ENCODE measurements at places on chromosomes 6 and 20. TPM values are rescaled to one million over a fixed set of nuclear protein-coding genes. Genes with fewer than 3 reads are reported as not detected.

GRCh38 chr6:115898246-115898645 is 162.4 kb downstream of the FRK start:
- H3K4me1 ChIP-seq: no peaks in the 10 kb centered on the region
- H3K27ac ChIP-seq: no peak overlapping the region
- no peaks in the 10 kb centered on the region for H3K27me3 ChIP-seq

- H3K4me1 ChIP-seq: no peaks in the 10 kb centered on the region
- H3K4me3 ChIP-seq: no peak overlapping the region
- DNase-seq: no peak
- no peaks in the 10 kb centered on the region for H3K36me3 ChIP-seq
- no peak overlapping the region for H3K27ac ChIP-seq
Measured at GRCh38 chr20:61300293-61300692, 48.2 kb downstream of the CDH4 start.

The WFDC12 gene
- polyA plus RNA-seq: not detected

GRCh38 chr20:55597526-55597925 is 407.8 kb downstream of the CBLN4 start:
- no peaks in the 10 kb centered on the region for H3K4me1 ChIP-seq
- no peaks in the 10 kb centered on the region for H3K36me3 ChIP-seq
- no peak overlapping the region for H3K4me3 ChIP-seq
- H3K27ac ChIP-seq: no peak overlapping the region
- DNase-seq: no peak

DNA sequence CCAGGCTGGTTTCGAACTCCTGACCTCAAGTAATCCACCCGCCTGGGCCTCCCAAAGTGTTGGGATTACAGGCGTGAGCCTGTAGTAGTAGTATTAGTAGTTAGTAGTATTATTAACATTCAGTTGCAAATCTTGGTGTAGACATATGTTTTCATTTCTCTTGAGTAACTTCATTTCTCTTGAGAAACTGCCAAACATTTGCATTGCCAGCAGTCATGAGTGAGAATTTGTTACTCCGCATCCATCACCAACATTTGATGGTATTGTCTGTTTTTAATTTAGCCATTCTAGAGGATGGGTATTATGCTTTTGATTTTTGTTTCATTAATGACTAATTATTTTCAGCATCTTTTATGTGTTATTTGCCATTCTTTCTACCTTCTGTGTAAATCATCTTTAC is 1.5 kb upstream of the ERVFRD-1 start:
- no peak overlapping the region for H3K4me3 ChIP-seq
- no peak overlapping the region for H3K27ac ChIP-seq
- no peaks in the 10 kb centered on the region for H3K27me3 ChIP-seq
- H3K36me3 ChIP-seq: no peaks in the 10 kb centered on the region

DNA sequence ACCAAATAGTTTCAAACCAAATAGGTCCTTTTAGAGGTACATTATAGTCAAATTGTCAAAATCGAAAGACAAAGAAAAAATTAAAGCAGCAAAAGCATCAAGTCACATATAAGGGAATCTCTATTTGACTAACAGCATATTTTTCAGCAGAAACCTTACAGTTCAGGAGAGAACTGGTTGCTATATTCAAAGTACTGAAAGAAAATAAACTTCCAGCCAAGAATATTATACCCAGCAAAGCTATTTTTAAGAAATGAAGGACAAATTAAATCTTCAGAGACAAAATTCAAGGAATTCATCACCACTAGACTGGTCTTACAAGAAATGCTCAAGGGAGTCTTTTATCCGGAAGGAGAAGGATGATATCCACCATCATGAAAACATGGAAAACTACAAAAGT is 16.0 kb downstream of the WDR27 start:
- H3K27me3 ChIP-seq: no peaks in the 10 kb centered on the region
- H3K36me3 ChIP-seq: peaks cover 11% of the 10 kb centered on the region
- DNase-seq: no peak
- H3K27ac ChIP-seq: no peak overlapping the region
- H3K4me1 ChIP-seq: no peaks in the 10 kb centered on the region

- H3K4me1 ChIP-seq: no peaks in the 10 kb centered on the region
- H3K27me3 ChIP-seq: no peaks in the 10 kb centered on the region
- no peak overlapping the region for H3K4me3 ChIP-seq
- H3K36me3 ChIP-seq: peaks cover 14% of the 10 kb centered on the region
- no peak overlapping the region for H3K27ac ChIP-seq
Measured at GRCh38 chr6:109360791-109361190, 21.5 kb downstream of the CD164 start.

GRCh38 chr6:43770372-43771209 is 580 bp downstream of the VEGFA start:
- peaks cover 6% of the 10 kb centered on the region for H3K36me3 ChIP-seq
- no peaks in the 10 kb centered on the region for H3K4me1 ChIP-seq
- H3K27ac ChIP-seq: peak overlapping the region; percentile 94
- peak overlapping the region; percentile 61 for H3K4me3 ChIP-seq
- H3K27me3 ChIP-seq: no peaks in the 10 kb centered on the region

DNA sequence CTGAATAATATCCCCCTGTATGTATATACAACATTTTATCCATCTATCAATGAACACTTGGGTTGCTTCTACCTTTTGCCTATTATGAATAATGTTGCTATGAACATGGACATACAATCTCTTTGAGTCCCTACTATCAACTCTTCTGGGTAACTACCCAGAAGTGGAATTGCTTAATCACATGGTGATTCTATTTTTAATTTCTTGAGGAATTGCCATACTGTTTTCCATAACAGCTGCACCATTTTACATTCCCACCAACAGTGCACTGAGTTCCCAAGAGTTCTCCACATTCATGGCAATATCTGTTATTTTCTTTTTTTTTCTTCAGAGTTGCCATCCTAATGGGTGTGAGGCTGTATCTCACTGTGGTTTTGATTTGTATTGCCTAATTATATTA is 88.3 kb downstream of the ZHX3 start:
- no peaks in the 10 kb centered on the region for H3K27me3 ChIP-seq
- peaks cover 16% of the 10 kb centered on the region for H3K4me1 ChIP-seq
- DNase-seq: no peak
- H3K4me3 ChIP-seq: no peak overlapping the region
- no peaks in the 10 kb centered on the region for H3K36me3 ChIP-seq

- H3K4me3 ChIP-seq: no peak overlapping the region
- H3K36me3 ChIP-seq: no peaks in the 10 kb centered on the region
- H3K27ac ChIP-seq: no peak overlapping the region
- no peaks in the 10 kb centered on the region for H3K4me1 ChIP-seq
- no peak for DNase-seq
Measured at GRCh38 chr20:57996936-57997890, 231.2 kb downstream of the ANKRD60 start.

The CD109 gene
- polyA plus RNA-seq: 3.7 TPM

The GNRH2 gene
- polyA plus RNA-seq: not detected

GRCh38 chr6:7725849-7726415 is at the start of gene BMP6:
TSS of gene BMP6 (plus strand) at chr6:7726099. CDS start at chr6:7726956, 857 bp downstream.
- peak; percentile 95 for DNase-seq
- no peak within 1 kb of the TSS for H3K27ac ChIP-seq
- no peaks in the 10 kb centered on the region for H3K36me3 ChIP-seq

DNA sequence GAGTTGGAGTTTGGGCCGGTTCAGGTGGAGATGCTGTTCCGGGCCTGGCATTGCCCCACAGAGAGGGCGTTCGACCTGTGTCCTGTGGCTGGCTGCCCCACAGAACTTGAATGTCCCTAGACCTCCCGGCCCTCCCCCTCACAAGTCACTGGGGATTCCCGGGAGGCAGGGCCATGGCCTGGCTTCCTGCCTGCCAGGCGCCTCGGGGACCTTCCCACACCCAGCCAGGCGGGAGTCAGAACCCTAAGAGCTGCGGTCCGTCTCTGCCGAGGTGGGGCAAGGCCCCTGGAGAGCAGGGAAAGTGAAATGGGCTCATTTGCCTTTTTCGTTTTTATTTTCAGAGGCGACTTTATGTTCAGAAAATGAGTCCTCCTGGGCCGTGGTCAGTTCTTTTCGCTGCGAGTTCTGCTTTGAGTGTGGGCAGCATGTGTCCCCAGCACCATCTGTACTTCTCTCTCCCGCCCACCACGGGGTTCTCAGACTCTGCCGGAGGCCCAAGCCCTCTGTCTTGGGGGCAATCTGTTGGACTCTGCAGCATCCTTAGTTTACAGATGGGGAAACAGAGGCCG is 8.5 kb downstream of the RBM38 start:
- DNase-seq: no peak
- H3K4me3 ChIP-seq: no peak overlapping the region
- no peaks in the 10 kb centered on the region for H3K36me3 ChIP-seq
- peaks cover 29% of the 10 kb centered on the region for H3K4me1 ChIP-seq
- no peaks in the 10 kb centered on the region for H3K27me3 ChIP-seq

- no peaks in the 10 kb centered on the region for H3K27me3 ChIP-seq
- H3K36me3 ChIP-seq: no peaks in the 10 kb centered on the region
- H3K27ac ChIP-seq: no peak overlapping the region
- H3K4me1 ChIP-seq: no peaks in the 10 kb centered on the region
Measured at GRCh38 chr6:164546263-164546662, 763.1 kb downstream of the C6orf118 start.

- DNase-seq: no peak
- no peak overlapping the region for H3K27ac ChIP-seq
- no peaks in the 10 kb centered on the region for H3K4me1 ChIP-seq
- H3K27me3 ChIP-seq: no peaks in the 10 kb centered on the region
- H3K4me3 ChIP-seq: no peak overlapping the region
- no peaks in the 10 kb centered on the region for H3K36me3 ChIP-seq
Measured at GRCh38 chr6:90495216-90495817, 91.6 kb downstream of the MAP3K7 start.

DNA sequence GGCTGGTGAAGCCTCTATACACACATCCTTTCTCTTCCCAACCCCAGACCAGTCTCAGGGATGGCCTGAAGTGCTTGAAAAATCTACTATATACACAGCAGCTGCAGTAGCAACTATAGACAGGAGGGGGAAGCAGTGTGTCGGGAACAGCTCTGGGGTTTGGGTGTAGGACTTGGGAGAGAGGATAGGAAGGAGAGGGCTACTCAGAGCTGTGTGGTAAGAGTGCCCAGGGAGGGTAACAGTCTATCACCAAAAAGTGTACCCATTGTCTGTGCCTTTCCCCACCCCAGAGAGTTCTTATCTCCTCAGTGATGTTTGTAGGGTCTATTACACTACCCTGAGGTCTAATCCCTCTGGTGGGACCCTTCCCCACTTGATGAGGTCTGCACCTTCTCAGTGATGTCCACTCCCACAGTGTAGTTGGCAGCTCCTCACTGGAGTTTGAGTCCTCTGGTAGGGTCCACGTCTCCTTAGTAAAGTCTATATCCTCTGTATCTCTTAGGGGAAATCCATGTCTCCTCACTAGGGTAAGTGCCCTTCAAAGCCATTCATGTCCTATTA is 1.5 kb upstream of the GGT7 start:
- no peaks in the 10 kb centered on the region for H3K36me3 ChIP-seq
- no peak for DNase-seq
- no peak overlapping the region for H3K4me3 ChIP-seq
- H3K4me1 ChIP-seq: no peaks in the 10 kb centered on the region

The TCF15 gene
- 1.6 TPM for polyA plus RNA-seq

GRCh38 chr6:33497157-33497556 is 42.8 kb downstream of the ZBTB9 start:
- H3K4me3 ChIP-seq: no peak overlapping the region
- H3K36me3 ChIP-seq: no peaks in the 10 kb centered on the region
- no peaks in the 10 kb centered on the region for H3K4me1 ChIP-seq
- DNase-seq: no peak
- no peaks in the 10 kb centered on the region for H3K27me3 ChIP-seq
- no peak overlapping the region for H3K27ac ChIP-seq

DNA sequence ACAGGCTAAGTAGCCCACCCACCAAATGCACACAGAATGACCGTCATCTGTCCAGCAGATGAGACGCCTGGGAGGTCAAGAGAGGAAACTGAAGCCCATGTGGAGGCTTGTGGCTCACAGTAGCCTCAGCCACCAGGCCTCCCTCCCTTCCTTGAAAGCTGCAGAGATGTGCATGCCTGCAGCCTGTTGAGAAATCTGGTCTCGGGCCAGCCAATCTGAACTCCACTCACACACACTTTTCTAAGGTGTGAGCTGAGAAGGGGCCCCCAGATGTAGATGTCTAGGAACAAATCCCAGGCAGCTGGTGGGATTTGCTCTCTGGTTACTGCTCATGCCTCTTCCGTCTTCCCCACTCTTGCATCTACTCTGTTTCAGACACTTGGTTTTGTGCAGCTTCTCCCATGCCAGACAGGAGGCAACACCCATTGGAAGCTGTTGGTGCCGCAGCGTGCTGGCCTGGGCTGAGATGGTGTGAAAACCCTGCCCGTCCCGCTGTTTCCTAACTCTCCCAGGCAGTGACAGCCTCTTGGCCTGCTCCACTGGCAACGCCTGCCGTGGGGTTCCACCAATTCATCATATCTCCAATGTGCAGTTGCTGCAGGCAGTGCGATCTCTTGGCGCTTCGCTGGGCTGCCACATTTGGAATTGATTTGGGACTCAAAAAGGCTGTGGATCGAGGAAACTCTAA is 24.1 kb upstream of the PAX1 start:
- peaks cover 3% of the 10 kb centered on the region for H3K4me1 ChIP-seq
- no peak overlapping the region for H3K27ac ChIP-seq
- DNase-seq: no peak
- no peak overlapping the region for H3K4me3 ChIP-seq
- no peaks in the 10 kb centered on the region for H3K27me3 ChIP-seq
- H3K36me3 ChIP-seq: no peaks in the 10 kb centered on the region

- H3K4me1 ChIP-seq: no peaks in the 10 kb centered on the region
- no peak for DNase-seq
- no peaks in the 10 kb centered on the region for H3K27me3 ChIP-seq
- no peaks in the 10 kb centered on the region for H3K36me3 ChIP-seq
Measured at GRCh38 chr6:149153100-149153499, 164.4 kb upstream of the TAB2 start.

The TFAP2B gene
- polyA plus RNA-seq: 11.6 TPM

DNA sequence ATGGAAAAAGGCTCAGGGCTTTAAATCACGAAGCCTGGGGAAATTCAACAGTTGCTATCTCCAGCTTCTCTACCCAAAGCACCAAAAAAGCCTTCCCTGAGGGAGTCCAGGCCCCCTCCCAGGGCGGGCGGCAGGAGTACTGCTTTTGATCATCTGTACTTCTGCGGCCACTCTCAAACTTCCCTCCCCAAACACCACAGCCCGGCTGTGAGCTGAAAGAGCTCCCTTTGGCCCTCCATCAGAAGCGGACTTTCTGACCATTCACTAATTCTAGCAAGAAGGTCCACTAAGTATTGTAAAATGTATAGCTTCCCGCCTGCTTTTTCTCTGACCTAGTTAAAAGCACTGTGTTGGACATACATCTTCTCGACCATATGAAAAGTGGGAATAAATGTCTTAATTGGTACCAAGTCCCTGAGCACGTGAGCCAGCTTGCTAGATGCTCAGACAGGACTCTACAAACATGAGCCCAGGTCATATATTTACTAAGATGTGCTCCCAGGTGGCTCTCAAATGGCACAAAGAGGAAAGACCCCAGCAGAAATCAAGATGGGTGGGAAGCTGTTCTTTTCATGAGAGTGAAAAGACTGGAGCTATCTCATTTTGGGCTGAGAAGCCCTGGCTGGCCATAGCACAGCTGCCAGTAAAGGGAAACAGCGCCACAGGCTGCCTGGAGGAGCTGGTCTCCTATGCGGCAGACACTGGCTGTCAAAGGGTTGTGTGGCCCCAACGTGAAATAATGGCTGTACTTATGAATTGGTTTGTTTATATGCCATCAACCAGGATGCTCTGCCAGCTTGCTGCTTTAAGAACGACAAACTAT is 58.6 kb downstream of the GFOD1 start:
- no peak for DNase-seq
- H3K4me1 ChIP-seq: peaks cover 5% of the 10 kb centered on the region
- H3K27ac ChIP-seq: no peak overlapping the region
- no peaks in the 10 kb centered on the region for H3K36me3 ChIP-seq
- no peaks in the 10 kb centered on the region for H3K27me3 ChIP-seq

The SIRPD gene
- not detected for polyA plus RNA-seq

- H3K4me1 ChIP-seq: no peaks in the 10 kb centered on the region
- no peaks in the 10 kb centered on the region for H3K27me3 ChIP-seq
- no peak for DNase-seq
- H3K36me3 ChIP-seq: no peaks in the 10 kb centered on the region
- H3K27ac ChIP-seq: no peak overlapping the region
Measured at GRCh38 chr6:18792866-18793265, 405.7 kb downstream of the RNF144B start.
